Activated CD8-positive, alpha-beta T cell treated with anti-CD3 and anti-CD28 coated beads for 36 hours (primary cell): ENCODE measurements at places on chromosomes 7 and 10. TPM values are rescaled to one million over a fixed set of nuclear protein-coding genes. Genes with fewer than 3 reads are reported as not detected.

- no peak overlapping the region for H3K4me3 ChIP-seq
- no peak overlapping the region for H3K27ac ChIP-seq
- peaks cover 2% of the 10 kb centered on the region for H3K27me3 ChIP-seq
- no peak for DNase-seq
- H3K4me1 ChIP-seq, result no peaks in the 10 kb centered on the region
- H3K36me3 ChIP-seq, result no peaks in the 10 kb centered on the region
These were observed 225.0 kb downstream of the CTNNA3 start for GRCh38 chr10:67471022-67471421.

The ASZ1 gene
- not detected for total RNA-seq

- no peak overlapping the region for H3K27ac ChIP-seq
- H3K4me1 ChIP-seq, result no peaks in the 10 kb centered on the region
- DNase-seq, result no peak
- no peaks in the 10 kb centered on the region for H3K27me3 ChIP-seq
- no peak overlapping the region for H3K4me3 ChIP-seq
These were observed 644.5 kb upstream of the GALNT17 start for GRCh38 chr7:70487428-70487827.

The LRIT1 gene
- not detected for total RNA-seq

The COL26A1 gene
- total RNA-seq, result not detected

DNA sequence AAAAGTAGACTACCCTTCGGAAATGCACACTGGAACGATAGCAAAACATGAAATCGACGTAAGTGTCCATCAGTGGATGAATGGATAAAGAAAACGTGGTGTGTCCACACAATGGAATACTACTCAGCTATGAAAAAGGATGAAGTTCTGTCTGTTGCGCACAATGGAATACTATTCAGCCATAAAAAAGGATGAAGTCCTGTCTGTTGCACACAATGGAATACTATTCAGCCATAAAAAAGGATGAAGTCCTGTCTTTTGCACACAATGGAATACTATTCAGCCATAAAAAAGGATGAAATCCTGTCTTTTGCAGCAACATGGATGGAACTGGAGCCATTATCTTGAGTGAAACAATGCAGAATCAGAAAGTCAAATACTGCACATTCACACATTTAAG lies 591.8 kb downstream of the PTPRN2 start:
- H3K4me1 ChIP-seq, result no peaks in the 10 kb centered on the region
- H3K27me3 ChIP-seq, result no peaks in the 10 kb centered on the region
- no peaks in the 10 kb centered on the region for H3K36me3 ChIP-seq
- no peak for DNase-seq
- H3K27ac ChIP-seq, result no peak overlapping the region
